ENCODE measurements at places on chromosomes 16 and 17.
A peak's percentile ranks its signal among the peaks of the same experiment; 100 is the strongest.

DNA sequence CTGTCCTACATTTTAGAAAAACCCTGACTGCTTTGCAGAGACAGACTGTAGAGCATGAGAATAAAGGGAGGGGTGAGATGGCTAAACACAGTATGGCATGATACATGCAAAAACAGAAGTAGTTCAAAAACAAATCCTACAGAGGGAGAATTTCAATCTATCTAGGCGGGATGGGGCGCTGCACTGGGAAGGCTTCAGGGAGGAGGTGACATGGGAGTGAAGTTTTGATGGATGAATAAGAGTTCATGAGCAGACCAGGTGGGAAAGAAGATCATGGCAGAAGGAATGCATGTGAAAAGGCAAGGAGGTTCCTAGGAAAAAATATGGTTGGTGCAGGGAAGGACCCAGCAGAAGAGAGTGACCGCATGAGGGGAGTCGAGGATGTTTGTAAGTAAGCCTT, 19.2 kb downstream of the HS3ST3B1 start:
- no peak for DNase-seq

- no peak for DNase-seq
Measured at GRCh38 chr16:30533146-30533522, 1.5 kb downstream of the ZNF747 start.

DNA sequence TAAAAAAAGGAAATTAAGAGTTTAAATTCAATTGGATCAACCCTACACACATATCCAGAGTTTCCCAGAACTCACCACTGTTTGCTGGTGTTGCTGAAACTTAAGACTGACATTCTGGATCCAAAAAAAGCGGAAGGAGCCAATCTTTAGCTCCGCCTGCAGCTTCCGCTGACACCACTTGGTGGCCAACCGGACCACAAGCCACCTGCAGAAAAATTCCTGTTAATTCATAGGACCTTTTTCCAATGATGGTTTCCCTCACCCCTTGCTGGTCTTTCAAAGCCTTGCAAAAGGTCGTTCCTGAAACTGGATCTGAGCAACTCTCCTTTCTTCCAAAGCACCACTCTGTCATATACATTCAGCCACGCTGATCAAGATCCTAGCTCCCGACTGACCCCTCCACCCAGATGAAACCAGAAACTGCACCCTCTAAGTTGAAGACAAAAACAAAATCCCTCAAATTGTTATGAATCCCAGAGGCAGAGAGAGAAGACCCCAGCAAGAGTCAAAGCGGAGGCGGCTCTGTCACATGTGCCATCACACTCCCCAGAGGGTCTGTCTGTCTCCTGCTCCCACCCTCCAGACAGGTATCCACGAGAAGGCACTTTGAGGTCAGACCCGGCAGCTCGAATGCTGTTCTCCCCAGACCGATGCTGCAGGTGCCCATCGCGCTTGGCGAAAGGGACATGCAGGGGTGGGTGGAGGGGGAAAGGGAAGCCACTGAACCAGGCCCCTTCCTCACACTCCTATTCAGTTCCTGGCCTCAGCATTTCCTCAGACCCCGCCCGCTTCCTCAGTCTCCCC, 773 bp downstream of the BLTP2 start:
- DNase-seq = peak; percentile 21

DNA sequence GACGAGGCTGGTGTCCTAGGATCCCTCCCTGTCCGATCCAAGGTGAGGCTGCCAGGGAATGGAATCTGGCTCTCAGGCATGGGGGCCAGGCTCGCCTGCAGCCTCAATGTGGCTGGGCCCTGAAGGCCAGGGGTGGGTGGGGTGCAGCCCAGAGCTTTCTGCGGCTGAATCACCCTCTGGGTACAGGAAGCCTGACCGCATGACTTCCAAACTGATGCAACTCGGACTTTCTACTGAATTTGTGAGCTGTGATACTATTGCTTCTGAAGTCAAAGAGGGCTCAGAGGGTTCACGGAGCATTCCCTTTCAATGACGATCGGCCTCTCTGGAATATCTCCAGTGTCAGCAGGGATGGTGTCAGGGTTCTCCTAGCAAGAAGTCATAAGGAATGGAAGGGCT, 123.7 kb downstream of the METRNL start:
- no peak for DNase-seq

DNA sequence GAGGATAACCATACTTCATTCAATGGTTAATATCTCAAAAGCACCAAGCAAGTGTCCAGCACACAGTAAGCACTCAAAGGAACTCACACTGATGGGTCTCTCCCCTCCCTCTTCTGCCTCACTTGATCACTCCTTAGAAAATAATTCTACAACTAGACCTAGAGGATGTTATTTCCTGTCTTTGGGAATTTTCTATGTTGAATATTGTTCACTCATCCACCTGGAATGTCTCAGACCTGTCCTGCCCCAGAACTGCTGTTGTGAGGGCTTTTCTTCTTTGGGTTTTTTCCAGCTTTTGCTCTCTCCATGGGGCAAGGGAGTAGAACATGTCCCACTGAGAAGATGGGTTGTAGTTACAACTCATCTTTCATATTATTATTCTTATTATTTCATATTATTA, 25.3 kb downstream of the NXPH3 start:
- DNase-seq = no peak

- no peak for DNase-seq
Measured at GRCh38 chr17:10384175-10384574, 11.4 kb upstream of the MYH13 start.

DNA sequence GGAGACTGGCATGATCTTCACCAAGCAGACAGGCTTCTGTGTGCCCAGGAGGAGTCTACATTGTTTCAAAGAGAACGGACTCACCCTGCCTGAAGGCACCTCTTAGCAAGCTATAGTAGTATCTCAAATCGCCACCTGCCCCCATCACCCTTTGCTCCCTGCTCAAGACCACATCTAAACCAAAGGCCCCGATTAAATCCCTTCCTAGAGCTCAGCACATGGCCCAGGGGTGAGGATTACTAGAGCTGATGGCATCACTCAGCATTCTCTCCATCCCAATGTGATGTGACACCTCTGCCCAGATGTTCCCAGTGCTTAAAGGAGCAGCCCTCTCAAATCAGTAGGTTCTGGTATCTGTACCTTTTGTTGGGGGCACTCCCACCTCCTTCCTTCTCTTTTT, 8.0 kb upstream of the CDC42EP4 start:
- DNase-seq = no peak

- DNase-seq = no peak
Measured at GRCh38 chr16:21702276-21702675, 38.5 kb downstream of the OTOA start.

DNA sequence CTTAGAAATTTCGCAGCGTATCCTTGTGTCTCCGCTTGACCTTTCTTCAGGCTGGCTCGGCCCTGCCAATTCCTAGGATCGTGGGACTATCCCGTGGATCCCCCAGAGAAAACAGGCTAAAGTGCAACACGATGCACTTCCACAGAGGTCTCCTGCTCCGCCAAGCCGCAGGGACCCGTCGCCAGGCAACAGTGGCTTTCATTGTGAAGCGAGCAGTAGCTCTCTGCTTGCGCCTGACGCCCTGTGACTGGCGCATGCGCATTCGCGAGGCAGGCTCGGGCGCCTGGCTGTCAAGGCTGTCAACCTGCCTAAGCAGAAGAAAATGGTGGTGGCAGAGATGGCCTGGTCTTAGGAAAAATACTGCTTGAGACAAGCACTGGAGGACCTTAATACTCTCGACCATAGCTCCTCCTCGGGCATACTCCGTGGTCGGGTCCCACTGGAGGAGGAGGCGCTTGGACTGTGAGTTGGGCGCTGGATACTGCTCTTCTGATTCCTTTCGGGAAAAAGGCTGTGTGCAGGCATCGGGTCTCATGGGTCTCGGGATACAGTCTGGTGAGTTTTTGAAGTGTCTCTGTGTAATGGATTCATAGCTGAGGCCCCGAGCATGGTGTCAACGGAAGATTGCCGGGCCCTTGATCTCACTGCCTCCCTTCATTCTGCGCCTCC, 2336.1 kb downstream of the TP53TG3F start:
- DNase-seq = no peak

GRCh38 chr16:67105881-67106280, 3.9 kb upstream of the PHAF1 start:
- no peak for DNase-seq

GRCh38 chr17:46811978-46812583, 6.4 kb downstream of the WNT3 start:
- no peak for DNase-seq

- peak; percentile 56 for DNase-seq
Measured at GRCh38 chr16:68265078-68265920, 973 bp downstream of the SLC7A6 start.

- DNase-seq = no peak
Measured at GRCh38 chr16:77404775-77405174, 30.1 kb downstream of the ADAMTS18 start.

GRCh38 chr16:1553946-1554825, 20.7 kb downstream of the TMEM204 start:
- DNase-seq = no peak

DNA sequence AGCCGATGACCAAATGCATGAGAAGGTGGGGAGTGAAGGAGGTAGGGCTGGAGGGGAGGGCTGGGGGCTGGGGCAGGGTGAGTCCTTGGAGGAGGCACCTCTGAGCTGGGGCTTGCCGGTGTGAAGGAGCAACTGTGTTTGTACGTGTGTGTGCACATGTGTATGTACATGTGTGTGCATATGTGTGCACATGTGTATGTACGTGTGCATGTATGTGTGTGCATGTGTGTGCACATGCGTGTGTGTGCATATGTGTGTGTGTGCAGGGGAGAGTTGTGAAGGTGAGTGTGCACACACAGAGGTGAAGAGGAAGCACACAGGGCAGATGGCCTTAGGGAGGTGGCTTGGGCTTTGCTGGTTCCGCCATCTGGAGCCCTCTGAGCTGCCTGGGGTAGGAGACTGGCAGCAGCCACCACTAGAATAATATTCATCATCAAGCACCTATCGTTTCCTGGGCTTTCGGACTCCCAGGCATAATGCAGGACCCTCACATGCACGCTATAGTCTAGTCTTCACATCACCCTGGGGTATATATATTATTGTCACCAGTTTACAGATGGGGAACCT, 120.9 kb upstream of the CDC42EP4 start:
- no peak for DNase-seq

GRCh38 chr16:55499281-55499680, 9.6 kb upstream of the LPCAT2 start:
- DNase-seq = no peak

DNA sequence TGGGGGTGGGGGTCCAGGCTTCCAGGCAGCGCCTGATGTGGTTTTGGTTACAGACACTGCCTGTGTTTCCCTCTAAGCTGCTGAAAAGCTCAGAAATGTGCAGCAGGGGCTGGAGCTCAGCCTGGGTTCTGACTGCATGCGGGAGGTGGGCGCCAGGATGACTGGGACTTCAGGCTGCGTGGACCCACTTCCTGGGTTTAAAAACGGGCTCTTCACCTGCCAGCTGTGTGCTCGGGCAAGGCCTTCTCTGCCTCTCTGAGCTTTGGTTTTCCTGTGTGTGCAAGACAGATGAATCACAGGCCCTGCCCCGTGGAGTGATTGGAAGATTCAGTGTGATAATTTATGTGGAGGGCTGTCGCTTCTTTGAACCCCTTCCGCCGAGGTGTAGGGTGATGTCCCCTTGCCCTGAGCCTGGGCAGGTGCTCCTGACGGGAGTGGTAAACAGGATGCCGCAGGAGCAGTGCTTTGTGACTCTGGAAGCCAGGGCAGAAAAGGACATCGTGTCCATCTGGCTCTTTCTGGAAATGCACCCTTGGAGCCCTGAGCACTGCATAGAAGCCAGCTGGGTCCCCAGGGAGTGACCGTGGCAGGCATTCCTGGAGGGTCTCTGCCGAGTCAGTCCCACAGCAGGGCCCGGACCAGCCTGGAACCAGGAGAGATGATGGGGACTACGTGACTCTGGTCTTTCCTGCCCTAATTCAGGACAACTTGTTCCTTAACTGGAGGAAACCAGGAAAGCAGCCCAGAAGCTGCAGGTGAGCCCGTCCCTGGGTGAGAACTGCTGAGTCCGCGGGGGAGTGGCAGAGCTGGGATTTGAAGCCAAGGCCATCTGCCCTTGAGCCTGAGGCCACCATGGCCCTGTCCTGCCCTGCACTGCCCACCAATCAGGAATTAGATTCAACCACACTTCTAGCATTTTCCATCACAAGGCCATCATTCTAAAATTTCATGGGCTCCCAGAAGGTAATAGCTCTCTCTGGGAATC, 28.5 kb upstream of the SLC7A5 start:
- peak; percentile 63 for DNase-seq

- DNase-seq = no peak
Measured at GRCh38 chr17:21358682-21359482, 17.3 kb upstream of the KCNJ12 start.

DNA sequence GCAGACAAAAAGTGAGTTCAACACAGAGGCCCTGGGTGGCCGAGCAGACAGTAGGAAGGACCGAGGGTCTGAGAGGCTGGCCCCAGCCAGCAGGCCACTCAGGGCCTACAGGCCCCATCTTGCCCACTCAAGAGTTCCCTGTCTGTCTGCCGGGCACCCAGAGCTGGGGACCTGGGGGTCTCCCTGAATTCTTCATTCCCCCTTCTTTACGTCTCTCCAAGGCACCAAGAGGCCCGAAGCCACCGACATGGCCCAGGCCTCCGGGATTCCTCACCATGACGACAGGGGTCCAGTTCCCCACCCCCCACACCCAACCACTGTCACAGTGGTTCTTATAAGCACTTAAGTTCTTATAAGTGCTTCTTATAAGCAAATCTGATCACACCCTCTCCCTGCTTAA, 49.2 kb downstream of the NOS2 start:
- DNase-seq = no peak

DNA sequence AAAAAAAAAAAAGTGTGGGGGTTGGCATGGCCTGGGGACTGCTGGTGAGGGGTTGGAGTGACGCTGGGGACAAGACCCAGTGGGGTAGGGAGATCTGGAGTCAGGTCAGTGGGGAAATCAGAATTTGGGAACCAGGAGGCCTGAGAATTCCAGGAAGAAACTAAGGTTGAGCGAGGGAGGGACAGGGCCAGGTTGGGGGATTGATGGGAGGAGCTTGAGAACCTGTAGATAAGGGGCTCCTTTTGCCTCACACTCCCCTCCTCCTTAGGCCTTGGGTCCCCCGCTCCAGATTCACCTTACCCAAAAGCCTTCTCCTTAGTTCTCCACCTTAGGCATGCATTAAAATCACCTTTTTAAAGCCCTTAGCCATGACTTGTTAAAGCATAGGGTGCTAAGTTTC, 8.3 kb upstream of the PYDC1 start:
- no peak for DNase-seq

DNA sequence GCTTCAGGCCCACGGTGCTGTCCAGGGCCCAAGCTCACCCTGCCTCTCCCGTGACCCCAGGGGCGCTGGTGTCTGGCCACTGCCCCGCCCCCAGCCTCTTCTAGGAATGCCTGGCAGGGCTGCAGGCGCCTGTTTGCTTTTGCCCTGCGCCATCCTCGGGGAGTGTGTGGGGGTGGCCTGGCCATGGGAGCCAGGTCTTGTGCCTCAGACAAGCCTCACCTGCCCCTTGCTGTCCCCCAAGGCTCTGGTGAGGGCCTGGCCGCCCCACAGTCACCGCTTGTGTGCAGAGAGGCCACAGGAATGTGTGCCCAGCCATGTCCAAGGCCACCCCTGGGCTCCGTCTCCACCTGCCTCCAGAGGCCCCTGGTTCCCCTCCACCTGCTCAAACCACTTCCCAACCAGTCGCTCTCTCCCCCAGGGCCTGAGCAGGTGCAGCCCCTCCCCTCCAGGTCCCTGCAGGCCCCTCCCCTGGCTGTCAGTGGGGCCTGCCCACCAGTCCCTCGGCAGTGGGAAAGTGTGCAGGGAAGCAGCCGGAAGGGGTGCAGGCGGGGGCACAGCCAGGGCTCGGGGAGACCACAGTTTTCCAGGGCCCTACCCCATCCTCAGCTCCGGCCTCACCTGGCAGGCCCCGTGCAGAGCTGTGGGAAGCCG, 841 bp upstream of the IGFALS start:
- DNase-seq = no peak

GRCh38 chr16:64051824-64052223, 1070.0 kb downstream of the CDH11 start:
- DNase-seq = no peak

- DNase-seq = no peak
Measured at GRCh38 chr16:55563797-55564196, 2.7 kb upstream of the CAPNS2 start.
